Stimulated activated CD8-positive, alpha-beta memory T cell treated with anti-CD3 and anti-CD28 coated beads, Interleukin-4, amount 100 ng/mL, for 4 hours (primary cell): ENCODE measurements at places on chromosomes 6 and 20.

- no peak for DNase-seq
These were observed 208.9 kb upstream of the PHACTR1 start for GRCh38 chr6:12507636-12508035.

- no peak for DNase-seq
These were observed 197.0 kb downstream of the SIM1 start for GRCh38 chr6:100267721-100268123.

DNA sequence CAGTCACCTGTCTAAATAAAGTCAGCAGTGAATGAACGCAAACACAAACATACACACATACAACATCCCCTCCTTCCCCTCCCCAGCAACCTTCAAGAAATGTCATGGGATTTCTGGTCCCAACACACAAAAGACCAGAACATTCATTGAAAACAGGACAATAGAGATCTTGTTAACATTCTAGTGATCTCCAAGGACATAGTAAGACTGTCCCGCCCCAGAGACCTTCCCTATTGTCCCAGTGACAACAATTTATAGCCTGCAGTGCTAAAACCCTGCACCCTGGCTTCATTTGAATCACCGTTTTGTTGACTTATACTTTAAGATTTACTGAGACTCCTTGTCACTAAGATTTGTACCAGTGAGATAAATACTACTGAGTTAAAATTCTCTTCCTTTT, 143.9 kb upstream of the NOX3 start:
- DNase-seq: no peak

- no peak for DNase-seq
These were observed 102.2 kb upstream of the RALGAPA2 start for GRCh38 chr20:20814685-20815084.

- no peak for DNase-seq
These were observed 182.2 kb upstream of the RREB1 start for GRCh38 chr6:6925391-6926164.

- no peak for DNase-seq
These were observed 486.3 kb downstream of the GRIK2 start for GRCh38 chr6:101879782-101880181.

DNA sequence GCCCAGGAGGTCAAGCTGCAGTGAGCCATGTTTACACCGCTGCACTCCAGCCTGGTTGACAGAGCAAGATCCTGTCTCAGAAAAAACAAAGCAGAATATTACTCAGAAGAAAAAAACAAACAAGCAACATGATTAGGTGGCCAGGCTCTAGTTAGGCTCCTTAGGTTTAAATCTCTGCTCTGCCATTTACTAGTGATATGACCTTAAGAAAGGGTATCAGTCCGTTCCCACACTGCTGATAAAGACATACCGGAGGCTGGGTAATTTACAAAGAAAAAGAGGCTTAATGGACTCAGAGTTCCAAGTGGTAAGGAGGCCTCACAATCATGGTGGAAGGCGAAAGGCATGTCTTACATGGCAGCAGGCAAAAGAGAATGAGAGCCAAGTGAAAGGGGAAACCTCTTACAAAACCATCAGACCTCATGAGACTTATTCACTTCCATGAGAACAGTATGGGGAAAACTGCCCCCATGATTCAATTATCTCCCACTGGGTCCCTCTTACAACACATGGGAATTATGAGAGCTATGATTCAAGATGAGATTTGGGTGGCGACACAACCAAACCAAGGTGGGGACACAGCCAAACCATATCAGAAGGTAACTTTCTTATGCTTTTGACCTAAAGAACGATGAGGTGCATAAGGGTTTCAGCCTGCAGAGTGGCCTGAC, 2.4 kb upstream of the LTV1 start:
- no peak for DNase-seq

- no peak for DNase-seq
These were observed 63.0 kb downstream of the FAM229B start for GRCh38 chr6:112150363-112150762.

DNA sequence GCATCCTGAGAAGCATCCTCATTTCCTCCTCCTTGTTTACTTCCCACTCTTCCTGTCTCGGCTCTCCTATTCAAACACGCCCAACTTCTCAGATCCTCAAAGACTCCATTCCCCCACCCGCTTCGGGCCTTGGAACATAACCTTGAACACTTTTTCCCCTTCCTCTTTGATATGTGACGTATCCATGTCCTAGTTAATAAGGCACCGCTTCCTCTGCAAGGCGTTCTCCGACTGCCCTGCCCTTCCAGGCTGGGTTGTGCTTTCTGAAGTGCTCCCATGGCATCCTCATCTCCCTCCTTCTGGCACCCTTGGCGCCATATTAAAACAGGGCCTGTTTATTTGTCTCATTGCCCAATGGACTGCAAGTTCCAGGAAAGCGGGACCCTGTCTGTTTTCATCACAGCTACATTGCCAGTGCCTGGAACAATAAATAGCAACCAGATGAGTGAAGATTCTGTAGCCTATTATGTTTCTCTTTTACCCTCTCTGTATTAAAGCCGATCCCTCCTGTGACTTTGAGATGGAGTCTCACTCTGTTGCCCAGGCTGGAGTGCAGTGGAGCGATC, 115.3 kb upstream of the TRAF3IP2 start:
- DNase-seq: no peak

DNA sequence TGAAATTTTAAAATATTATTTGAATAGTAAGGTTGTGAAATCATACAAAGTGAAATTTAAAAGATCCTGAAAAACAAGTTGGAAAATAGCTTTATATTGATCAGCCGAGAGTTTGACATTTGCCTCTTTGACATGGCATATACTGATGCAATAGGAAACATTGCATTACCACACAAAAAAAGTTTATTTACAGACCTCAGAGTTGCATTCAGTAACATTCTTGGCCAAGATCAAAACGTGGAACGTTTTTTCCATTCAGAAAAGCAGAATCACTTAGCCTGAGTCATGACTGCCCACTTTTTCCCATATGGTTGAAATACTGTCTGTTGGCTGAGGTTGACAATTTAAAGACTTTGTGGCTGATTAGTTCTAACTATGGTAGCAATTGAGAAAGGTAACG, 55.1 kb upstream of the BACH2 start:
- DNase-seq: no peak

- DNase-seq: no peak
These were observed 420.6 kb downstream of the COL12A1 start for GRCh38 chr6:74785236-74785635.

GRCh38 chr6:39765508-39766065, 26.6 kb upstream of the DAAM2 start:
- DNase-seq: no peak

- no peak for DNase-seq
These were observed 412 bp downstream of the TRIB3 start for GRCh38 chr20:380763-381580.

DNA sequence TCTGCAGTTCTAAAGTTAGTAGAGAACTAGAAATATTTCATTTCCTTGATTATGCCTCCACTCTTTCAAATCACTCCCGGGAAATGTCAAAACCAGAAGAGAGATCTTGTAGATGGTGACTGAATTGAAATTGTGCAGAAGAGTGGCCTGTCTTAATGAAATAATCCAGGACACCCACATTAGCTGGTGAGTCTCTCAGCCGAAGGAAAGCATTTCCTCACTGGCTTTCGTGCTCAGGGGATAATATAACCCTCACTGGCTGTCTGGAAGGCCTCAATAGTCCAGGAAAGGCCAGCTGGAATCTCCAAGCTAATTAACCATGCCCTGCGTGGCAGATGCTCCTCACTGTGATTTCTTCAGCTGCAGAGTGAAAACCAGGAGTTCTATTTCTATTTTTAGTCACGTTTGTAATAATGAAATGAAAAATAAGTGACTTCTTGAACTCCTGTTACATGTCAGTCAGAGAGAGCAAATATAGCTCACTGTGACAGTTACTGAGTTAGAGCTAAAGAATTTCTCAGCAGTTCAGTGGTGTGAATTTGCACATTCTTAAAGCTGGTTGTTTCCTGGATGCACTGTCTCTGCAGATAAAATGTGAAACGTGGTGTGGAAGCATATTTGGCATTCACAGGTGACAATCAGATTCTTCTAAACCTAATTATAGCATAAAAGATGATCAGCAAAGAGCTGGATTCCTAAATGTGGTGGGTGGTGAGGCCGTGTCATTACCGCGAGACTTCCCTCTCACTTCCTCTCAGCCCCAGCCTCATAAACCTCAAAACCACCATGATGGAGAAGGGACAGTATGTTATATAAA, 211.7 kb downstream of the LMBRD1 start:
- DNase-seq: no peak

DNA sequence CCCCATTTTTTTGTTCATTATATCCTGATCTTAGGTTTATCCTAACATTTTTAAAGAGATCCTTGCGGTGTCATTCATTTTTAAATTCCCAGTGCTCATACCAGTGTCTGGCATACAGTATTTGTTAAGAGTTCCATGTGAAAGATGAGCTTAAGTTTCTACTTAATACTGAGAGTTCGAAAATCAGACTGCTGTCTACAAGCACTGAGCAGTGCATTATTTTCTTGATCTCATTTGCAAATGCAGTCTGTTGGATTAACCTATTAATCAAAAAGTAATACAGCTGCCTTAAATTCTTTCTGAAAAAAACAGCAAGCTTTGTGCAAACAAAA, 663 bp downstream of the COQ3 start:
- DNase-seq: no peak

GRCh38 chr6:3260772-3261517, 2.2 kb downstream of the PSMG4 start:
- no peak for DNase-seq

DNA sequence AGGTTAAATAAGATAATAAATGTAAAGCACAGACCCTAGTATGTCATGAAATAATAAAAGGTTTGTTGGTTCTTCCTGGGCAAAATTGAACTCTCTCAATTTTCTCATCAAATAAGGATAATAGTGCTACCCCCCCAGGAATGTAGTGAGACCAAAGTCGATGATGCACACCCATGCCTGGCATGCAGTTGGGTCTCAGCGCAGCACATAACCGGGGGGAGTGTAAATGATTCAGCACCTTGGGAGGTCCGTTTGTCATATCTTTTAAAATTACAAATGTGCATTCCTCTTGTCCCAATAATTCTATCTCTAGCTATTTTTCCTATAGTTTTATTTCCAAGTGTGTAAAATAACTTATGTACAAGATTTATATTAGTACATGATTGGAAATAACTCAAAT, 31.3 kb upstream of the CCDC167 start:
- DNase-seq: no peak

DNA sequence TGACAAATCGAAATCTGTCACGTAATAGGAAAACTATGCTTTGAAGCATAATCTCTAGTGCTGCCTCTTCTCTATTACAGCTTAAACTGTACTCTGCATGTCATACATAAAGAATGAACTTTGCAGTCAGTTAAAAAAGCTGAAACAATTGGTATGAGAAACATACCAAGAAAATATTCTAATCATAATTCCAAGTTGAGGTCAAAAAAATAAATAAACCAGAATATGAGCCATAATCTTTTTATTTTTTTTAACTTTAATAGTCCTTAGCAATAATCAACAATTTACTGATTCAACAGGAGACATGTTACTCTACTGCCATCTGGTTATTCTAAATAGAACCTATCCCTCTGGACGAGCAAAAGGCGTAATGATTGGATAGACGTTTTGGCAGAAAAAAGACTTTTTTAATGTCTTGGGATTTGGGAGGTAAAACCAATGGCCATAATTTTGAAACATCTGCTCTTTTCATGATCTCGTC, 224.4 kb upstream of the FLRT3 start:
- no peak for DNase-seq

GRCh38 chr6:131910219-131910589, 41.0 kb downstream of the CCN2 start:
- DNase-seq: no peak

- no peak for DNase-seq
These were observed 37.8 kb downstream of the SYNJ2 start for GRCh38 chr6:158019416-158019815.

DNA sequence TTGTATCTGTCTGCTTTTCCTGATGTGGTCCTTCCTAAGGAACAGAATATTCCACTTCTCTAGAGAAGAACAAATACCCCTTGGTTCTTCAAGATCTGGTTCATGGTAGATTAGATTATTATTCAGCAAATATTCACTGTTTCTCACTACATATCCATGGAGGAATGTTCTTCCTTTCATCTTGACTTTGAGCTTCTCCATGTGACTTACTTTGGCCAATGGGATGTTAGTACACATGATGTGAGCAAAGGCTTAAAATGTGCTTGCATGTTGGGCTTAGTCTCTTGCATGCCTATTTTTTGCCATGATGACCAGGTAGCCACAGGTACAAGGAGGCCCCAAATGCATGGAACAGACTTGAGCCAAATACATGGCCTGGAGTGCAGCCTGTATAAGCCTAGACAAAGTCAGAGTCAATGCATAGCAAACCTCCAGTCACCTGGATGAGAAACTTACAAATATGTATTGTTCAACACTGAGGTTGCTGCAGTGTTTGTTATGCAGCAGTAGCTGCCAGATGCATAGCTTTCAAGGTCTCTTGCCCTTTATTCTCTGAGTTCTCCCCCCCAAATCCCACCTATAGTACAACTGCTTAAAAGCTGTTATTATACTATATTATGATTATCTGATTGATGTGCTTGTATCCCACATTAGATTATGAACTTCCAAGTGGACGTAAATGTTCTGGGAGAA, 50.0 kb upstream of the CHD6 start:
- no peak for DNase-seq

DNA sequence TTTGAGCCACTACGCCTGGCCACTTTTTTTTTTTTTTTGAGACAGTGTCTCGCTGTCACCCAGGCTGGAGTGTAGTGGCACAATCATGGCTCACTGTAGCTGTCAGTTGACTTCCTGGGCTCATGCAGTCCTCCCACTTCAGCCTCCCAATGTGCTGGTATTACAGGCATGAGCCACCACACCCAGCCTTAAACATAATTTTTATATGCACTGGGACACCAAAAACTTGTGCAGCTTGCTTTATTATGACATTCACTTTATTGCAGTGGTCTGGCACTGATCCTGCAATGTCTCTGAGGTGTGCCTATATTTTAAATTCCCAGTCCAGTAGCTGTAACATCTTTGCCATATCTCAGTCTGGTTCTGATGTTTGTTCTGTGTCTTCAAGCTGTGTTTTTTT, 34.7 kb downstream of the KAT14 start:
- DNase-seq: no peak

DNA sequence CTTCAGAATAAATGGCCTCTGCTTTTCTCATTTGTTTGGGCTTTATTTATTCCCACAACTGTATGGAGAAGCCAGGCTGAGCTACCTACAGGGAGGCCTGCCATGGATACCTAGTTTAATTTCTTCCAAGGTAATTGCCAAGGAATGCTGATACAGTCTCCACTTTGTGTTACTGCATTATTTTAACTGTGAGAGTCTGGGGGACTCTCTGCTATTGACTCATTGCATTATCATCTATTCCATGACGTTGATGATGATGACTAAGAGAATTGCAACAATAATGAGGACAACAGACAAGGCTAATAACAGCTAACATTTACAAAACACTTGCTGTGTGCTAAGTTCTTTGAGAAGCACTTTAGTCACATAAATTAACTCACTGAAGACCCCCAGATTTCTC, 88.3 kb upstream of the COL21A1 start:
- DNase-seq: no peak
